Chondrocyte (in vitro differentiated cells): ENCODE measurements at places on chromosomes 11 and 22. TPM values are rescaled to one million over a fixed set of nuclear protein-coding genes. Genes with fewer than 3 reads are reported as not detected.

Gene C11orf16
- not detected in 3 replicates for total RNA-seq

Gene CTSC
- total RNA-seq = 0.77 to 4.8 TPM (median 2.7 TPM) in 3 replicates

Gene HTR3B
- total RNA-seq = not detected in 3 replicates

Gene CLMP
- 4.8 to 21.4 TPM (median 6.6 TPM) in 3 replicates for total RNA-seq

DNA sequence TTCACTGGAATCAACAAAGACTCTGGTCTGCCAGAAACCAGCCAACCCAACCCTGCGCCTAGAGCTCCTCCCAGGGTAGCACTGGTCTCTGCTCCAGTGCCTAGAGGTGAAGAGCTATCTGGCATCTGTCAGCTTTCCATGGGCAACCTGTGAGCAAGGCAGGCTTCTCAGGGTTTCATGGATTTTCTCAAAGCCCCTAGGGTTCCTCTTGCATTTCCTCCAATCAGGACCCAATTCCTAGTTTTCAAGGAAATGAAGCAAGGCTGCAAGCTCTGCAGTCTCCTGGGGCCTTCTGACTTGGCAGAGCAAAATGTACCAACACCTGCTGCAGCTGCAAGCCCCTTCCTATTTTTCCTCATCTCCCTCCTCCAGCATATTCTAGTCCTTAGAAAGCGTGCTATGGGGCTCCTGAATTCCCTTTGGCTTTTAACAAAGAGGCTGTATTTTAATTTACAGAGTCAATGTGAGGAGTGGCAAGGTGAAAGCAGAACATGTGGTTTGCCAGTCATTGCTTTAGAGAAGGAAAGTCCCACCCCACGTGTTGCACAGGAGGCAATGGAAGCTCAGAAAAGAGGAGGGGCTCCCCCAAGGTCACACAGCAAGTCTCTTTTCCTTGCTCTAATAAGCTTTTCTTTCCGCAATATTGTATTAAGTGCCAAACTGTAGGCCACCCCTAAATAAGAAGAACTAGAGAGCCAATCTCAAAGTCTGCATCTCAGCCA lies 33.0 kb upstream of the RIC3 start:
- peaks cover 43% of the 10 kb centered on the region for H3K27me3 ChIP-seq
- H3K36me3 ChIP-seq = no peaks in the 10 kb centered on the region
- H3K4me1 ChIP-seq = no peaks in the 10 kb centered on the region
- H3K4me3 ChIP-seq = no peak overlapping the region
- no peak for DNase-seq

- H3K4me1 ChIP-seq = no peaks in the 10 kb centered on the region
- H3K27ac ChIP-seq = no peak overlapping the region
- H3K4me3 ChIP-seq = no peak overlapping the region
- H3K27me3 ChIP-seq = peaks cover 41% of the 10 kb centered on the region
- no peak for DNase-seq
Observed at GRCh38 chr11:119996556-119996955, 141.4 kb downstream of the TRIM29 start.

DNA sequence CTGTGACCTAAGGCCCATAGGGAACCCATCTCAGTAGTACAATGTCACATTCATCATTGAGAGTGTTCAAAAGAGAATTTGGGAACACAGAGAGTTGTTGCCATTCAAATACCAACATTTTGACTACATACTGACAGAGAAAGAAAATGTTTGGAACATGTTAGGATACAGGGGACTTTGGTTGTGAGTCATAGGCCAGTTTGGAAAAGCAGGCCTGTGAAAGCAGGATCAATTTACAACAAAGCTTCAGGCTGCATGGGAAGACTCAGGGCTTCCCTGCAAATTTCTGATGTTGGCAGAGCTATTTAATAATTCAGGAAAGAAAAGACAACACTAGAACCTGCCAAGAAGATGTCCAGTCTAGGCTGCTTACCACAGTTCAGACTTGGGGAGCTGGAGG lies 374 bp downstream of the NLRP10 start:
- H3K27me3 ChIP-seq = no peaks in the 10 kb centered on the region
- H3K4me3 ChIP-seq = no peak overlapping the region
- H3K36me3 ChIP-seq = no peaks in the 10 kb centered on the region
- peaks cover 53% of the 10 kb centered on the region for H3K4me1 ChIP-seq
- peak overlapping the region; percentile 78 for H3K27ac ChIP-seq
- no peak for DNase-seq

GRCh38 chr22:37221424-37222333 lies 9.4 kb upstream of the SSTR3 start:
- no peak overlapping the region for H3K4me3 ChIP-seq
- no peak overlapping the region for H3K27ac ChIP-seq
- H3K36me3 ChIP-seq = no peaks in the 10 kb centered on the region
- no peaks in the 10 kb centered on the region for H3K4me1 ChIP-seq

- no peak for DNase-seq
- H3K4me1 ChIP-seq = no peaks in the 10 kb centered on the region
- no peak overlapping the region for H3K4me3 ChIP-seq
- no peaks in the 10 kb centered on the region for H3K27me3 ChIP-seq
- H3K27ac ChIP-seq = no peak overlapping the region
- H3K36me3 ChIP-seq = peaks cover 13% of the 10 kb centered on the region
Observed at GRCh38 chr22:33600595-33600994, 319.7 kb downstream of the LARGE1 start.

- H3K36me3 ChIP-seq = peaks cover 7% of the 10 kb centered on the region
- no peak overlapping the region for H3K4me3 ChIP-seq
- no peaks in the 10 kb centered on the region for H3K27me3 ChIP-seq
- peaks cover 4% of the 10 kb centered on the region for H3K4me1 ChIP-seq
- H3K27ac ChIP-seq = no peak overlapping the region
Observed at GRCh38 chr22:40782521-40782920, 36.6 kb downstream of the SLC25A17 start.

DNA sequence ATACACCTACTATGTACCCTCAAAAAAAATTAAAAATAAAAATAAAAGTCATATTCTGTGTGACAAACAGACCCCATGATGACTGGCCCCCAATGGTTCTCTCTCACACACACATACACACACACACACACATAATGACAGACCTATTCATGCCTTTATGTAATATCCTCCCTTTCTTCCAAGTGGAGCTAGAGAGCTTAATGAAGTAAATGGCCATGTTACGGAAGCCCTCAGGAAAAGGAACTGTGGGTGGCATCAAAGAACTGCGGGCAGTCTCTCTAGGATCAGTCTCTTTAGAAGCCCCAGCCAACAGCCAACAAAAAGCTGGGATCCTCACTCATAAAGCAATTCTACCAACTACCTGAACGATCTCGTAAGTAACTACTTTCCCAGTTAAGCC lies 125.5 kb downstream of the SIK3 start:
- no peaks in the 10 kb centered on the region for H3K27me3 ChIP-seq
- H3K4me3 ChIP-seq = no peak overlapping the region
- no peak overlapping the region for H3K27ac ChIP-seq
- H3K36me3 ChIP-seq = no peaks in the 10 kb centered on the region
- H3K4me1 ChIP-seq = peaks cover 8% of the 10 kb centered on the region

DNA sequence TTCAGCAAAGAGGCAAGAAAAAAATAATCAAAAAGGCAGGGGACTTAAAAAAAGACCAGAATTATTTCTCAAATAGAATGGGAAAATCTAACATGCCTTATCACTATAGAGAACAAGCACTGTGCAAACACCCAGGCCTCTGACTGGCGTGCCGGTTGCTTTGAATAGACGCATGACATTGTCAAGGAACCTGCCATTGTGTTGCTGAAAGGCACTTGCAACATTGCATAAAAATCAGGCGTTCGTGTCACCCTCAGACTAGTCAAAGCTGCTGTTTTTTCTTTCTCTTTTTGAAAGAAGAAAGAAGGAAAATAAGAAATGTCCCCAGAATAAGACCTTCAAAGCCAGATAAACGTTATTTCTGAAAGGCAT lies 549.3 kb upstream of the CADM1 start:
- H3K4me1 ChIP-seq = peaks cover 22% of the 10 kb centered on the region
- H3K27me3 ChIP-seq = peaks cover 40% of the 10 kb centered on the region
- DNase-seq = no peak
- no peak overlapping the region for H3K27ac ChIP-seq

GRCh38 chr22:44847380-44847779 lies 95.0 kb downstream of the ARHGAP8 start:
- H3K27ac ChIP-seq = no peak overlapping the region
- DNase-seq = no peak
- no peaks in the 10 kb centered on the region for H3K4me1 ChIP-seq
- H3K36me3 ChIP-seq = no peaks in the 10 kb centered on the region

GRCh38 chr11:118275176-118275575 lies 11.1 kb upstream of the MPZL2 start:
- DNase-seq = no peak
- peaks cover 44% of the 10 kb centered on the region for H3K27me3 ChIP-seq
- H3K27ac ChIP-seq = no peak overlapping the region
- H3K36me3 ChIP-seq = no peaks in the 10 kb centered on the region
- H3K4me3 ChIP-seq = no peak overlapping the region
